CD4-positive, alpha-beta memory T cell (primary cell): ENCODE measurements at places on chromosomes 12 and 14.

DNA sequence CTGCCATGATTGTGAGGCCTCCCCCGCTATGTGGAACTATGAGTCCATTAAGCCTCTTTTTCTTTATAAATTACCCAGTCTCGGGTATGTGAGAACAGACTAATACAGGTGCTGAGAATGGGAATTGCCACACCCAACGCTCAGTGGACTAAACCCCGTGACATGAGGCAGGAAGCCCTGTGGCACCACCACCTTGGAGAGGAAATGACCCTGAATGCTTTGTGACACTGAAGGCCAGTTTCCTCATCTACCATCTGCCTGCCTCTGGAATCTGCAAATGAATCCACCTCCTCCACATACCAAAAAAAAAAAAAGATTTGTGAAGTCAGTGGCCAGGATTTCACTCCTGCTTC lies 41.6 kb downstream of the NT5DC3 start:
- no peak for DNase-seq

DNA sequence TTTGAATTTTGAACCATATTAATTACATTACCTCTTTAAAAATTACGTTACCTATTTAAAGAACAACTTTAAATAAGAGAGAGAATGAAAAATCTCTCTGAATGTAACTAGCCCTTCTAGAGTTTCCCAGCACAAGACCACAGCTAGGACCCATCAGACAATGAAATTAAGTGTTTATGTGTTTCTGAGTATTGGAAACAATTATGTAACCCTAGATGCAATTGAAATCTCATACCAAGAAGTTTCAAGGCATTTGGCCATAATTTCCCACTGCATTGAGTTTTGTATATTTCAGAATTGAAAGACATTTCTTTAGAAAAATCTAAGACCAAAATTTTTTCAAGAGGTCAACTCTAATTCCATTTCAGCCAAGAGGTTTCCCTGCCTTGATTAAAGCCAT lies 47.1 kb downstream of the SERPINA3 start:
- no peak for DNase-seq

GRCh38 chr12:75986001-75986746 lies 45.4 kb downstream of the PHLDA1 start:
- no peak for DNase-seq

DNA sequence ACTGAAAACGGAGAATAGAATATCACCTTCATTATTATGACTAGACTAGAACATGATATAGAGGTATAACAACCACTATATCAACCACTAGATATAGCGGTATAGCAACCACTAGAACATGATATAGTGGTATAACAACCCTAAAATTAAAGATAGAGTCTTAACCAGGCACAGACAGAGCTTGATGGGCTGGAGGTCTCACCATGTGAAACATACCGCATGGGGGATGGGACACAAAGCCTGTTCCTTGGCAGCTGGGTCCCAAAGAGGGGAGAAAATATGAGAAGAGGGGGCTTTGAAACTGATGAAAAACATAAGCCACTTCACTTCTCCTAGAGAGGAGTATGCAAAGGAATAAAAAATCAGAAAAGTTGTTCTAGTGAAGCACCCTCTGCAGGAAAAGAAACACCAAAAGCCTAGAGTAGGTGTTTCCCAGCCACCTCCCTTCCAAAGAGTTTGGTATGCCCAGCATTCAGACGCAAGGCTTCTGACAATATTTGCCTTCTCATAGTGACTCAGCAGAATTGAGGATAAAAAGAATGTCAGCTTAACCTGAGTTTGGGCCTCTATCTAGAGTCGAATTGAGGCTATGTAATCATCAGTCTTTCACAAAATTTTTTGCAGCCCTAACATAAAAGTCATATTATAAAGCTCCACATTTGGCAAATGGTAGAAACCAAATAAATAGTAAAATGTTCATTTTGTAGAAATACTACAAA lies 316.4 kb downstream of the NOVA1 start:
- DNase-seq: no peak

DNA sequence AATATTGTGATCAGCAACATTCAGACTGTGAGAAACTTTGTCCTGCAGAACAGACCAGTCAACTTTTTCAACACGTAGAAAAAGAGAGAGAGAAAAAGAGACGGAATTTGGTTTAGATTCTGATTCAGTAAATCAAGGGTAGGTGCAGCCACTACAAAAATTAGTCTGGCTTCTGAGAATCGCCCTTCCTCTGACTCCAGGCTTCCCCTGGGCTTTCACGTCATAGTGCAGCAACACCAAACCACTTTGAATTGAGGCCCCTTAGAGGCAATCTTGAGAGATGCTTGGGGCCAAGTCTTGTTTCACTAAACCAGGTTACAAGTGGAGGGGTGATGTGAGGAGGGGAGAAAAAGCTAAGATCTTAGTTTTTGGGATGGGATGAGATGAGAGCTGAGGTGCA lies 37.5 kb upstream of the PTGR2 start:
- no peak for DNase-seq

DNA sequence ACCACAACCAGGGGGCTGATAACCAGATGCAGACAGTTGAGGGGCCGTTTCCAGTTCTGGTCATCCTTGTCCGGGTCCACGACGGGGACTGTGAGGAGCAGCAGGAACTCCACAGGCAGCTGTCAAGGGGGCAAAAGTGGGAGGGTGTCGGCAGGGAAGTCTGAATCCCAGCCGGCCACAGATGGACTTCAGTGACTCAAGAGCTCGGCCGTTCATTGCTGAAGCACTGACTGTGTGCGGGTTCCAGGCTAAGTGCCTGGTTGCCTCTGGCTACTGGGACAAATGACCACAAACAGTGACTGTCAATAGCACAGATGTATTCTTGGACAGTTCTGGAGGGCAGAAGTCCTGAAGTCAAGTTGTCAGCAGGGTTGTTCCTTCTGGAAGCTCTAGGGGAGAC lies 19.6 kb downstream of the SLC8B1 start:
- no peak for DNase-seq

DNA sequence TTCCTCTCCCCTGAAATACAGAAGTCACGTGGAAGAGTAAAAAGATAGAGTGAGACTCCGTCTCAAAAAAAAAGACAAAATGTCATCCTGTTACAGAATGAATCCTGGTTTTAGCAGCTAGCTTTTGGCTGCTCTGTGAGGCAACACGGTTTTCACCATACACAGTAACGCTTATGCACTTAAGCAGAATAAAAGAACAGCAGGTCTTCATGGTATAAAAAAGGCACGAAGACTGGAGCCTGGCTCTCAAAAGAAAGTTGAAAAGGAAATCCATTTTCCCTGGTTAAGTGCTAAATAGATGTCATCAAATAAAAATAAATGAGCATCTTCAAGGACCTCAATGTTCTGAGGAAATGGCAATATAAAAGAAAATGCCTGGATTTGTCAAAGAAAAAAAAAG lies 444.1 kb downstream of the IPO8 start:
- no peak for DNase-seq

DNA sequence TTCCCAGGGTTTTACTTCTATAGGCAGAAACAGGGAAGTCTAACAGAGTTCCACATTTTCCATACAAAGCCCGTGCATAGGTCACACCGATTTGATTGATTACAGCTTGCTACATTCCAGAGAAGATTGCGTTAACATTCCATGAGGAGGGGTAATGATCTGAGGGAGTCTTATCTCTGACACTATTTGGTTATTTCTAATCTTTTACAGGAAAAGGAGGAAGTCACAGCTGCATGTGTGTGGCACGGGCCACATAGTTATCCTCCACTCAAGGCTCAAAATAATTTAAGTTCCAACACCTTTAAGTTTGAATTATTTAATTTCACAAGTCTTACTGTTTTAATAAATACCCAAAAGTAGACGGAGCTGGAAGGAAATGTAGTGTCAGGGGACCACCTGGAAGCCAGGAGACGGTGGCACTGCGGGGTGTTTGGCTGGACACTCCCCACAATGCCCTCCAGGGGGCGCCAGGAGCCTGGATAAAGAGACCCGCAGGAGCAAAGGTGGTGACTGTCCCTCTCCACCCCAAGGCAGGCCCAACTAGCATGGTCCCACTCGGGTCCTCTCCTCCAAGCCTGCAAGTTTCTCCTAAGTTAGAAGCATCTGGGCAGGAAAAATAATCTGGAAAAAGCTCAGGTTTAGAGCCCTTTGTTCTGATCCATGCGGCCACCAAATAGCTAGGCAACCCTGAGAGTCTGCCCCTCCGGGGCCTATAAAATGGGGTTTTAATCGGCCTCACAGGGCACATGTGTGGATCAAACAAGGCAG lies 20.2 kb downstream of the KRT8 start:
- DNase-seq: peak; percentile 71

DNA sequence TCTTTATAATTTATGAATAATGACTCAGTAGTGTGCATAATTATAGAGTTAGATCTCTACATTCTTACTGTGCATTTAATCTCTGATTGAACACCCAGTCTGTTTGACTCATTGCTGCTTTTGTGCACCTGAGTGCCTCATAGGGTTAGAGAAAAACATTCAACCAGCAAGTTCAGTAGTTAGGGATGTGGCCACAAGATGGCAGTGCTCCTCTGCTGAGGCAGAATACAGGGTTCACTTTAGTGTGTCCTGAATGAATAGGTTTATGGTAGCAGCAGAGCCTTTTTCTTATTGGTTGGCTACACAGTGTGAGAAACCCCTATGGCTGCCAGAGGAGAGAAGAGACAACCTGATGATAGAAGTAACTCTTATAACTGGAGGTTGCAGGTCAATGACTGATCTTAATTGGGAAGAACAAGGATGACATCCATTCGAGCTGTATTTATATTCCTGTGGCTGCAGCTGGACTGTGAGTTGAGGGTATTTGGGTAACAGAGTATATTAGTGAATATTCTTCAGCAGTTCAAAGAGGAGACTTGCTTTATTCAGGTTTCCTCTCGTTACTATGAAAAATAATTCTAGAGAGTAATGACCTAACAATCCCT lies 194.9 kb upstream of the OR4E1 start:
- peak; percentile 65 for DNase-seq

- peak; percentile 85 for DNase-seq
Measured at GRCh38 chr12:70243510-70244371, 508 bp downstream of the CNOT2 start.

- DNase-seq: no peak
Measured at GRCh38 chr12:118290130-118290529, 82.6 kb downstream of the TAOK3 start.

DNA sequence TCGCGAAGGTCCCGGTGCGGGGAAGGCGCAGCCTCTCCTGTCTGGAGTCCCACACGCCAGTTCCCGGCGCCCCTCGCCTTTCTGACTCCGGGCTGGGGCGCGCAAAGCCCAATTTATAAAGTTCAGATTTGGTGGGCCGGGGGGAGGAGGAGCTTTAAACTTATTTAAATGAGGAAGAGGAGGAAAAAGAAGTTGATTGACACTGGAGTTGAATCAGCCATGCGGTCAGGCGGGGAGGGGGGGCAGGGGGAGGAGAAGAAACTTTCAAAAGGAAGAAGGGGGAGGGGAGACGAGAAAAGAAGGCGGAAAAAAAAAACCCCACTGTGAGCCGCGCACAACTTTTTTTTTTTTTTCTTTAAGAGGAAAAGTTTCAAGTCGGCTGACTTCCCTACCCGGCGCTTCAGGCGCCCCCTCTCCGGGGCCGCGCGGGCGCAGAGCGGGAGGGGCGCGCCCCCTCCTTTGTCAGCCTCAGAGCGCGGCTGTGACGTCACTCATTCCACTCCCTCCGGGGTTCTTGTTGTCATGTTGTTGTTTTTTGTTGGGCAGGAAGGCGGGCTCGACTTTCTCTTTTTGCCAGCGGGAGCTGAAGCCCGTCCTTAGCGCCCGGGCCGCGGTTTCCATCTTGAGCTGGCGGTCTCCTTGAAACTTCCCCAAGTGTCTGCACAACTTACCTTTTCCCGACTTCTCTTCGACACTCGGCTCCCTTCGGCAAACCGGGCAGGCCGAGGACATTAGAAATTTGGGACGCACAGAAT lies at the start of gene ZFP36L1:
Gene ZFP36L1 (minus strand): TSS at position 89 of the 755 bp plus-strand sequence. CDS start 129 bp downstream, outside the sequence.
- peak; percentile 95 for DNase-seq

- no peak for DNase-seq
Measured at GRCh38 chr12:96242597-96242996, 48.4 kb downstream of the ELK3 start.

DNA sequence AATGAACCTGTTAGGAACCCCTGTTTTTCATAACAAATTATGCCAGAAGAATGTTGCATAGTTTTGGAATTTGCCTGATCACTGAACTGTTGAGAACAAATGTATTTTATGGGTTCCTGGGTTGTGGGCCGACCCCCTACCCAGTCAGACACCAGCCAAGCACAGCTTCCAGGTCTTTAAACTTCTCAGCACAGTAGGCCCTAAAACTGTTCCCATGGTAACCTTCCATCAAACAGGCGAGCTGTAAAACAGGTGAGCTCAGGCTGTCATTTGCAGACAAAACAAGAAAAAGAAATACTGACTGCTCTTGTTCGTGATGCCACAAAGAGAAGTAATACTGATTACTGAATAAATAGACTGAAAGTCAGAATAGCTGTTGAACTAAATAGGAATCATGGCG lies 147.0 kb downstream of the PTPRO start:
- DNase-seq: no peak

GRCh38 chr12:104802208-104802607 lies 155.9 kb downstream of the SLC41A2 start:
- DNase-seq: no peak
